ENCODE measurements at places on chromosomes 7 and 10. TPM values are rescaled to one million over a fixed set of nuclear protein-coding genes. Genes with fewer than 3 reads are reported as not detected.

DNA sequence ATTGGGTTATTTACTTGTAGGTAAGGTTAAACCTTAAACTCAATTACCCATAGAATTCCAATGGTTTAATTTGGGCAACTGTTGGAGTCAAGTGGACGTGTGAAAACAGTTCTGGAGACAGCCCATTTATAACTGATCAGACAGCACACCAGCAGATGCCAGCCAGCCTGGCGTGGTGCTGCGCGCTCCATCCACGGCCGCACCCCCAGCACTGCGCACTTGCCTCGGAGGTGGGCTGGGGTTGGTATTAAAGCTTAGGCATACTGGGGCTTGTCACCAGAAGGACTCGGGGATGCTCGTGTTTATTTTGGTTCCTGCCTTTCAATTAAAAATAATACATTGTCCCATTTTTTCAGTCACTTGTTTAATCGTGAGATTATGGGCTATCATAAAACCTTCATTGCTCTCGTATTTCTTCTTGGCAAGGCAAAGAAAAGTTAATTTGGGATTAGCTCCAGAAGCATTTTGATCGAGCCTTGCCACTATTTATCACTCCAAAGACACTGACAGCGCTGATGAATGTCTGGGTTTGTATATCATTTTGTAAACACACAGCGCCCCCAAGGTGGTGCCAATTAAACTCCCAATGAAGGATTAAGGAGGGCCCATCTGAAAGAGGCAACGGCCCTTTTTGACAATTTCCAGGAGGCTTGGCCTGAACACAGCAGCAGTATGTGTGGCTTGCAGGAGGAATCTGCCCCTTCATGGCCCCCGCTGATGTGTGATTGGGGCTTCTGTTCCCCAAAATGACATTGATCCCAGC is 204.5 kb upstream of the CXCL12 start:
- H3K27ac ChIP-seq = no peak overlapping the region
- H3K27me3 ChIP-seq = no peaks in the 10 kb centered on the region
- H3K36me3 ChIP-seq = no peaks in the 10 kb centered on the region
- DNase-seq = no peak

DNA sequence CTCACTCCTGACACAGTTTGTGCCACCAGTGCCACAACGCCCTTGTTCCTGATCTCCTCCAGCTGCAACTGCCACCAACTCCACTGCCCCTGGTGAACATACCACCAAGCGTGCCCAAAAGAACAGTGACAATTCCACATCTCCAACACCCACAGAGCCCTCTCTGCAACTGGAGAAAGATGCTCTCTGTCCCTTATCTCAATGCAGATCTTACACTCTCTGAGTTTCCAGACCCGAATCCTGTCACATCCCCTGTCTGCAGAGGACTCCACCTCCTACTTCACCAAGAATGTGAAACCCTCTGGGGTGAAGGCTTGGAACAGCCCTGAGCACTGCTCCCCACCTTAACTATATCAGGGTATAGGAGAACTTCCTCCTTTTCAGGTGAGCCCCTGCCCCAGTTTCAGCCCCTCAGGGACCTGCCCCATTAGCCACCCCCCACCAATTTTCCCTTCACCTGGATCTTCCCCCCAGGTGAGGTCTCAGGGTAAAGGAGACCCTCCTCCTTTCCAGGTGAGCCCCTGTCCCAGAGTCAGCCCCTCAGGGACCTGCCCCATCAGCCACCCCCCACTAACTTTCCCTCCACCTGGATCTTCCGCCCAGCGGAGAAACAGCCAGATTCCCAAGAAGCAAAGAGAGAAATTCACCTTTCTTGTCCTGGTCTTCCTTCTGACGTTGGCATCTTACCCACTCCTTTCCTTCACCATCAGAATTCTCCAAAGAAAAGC is 55.0 kb downstream of the CPXM2 start:
- no peaks in the 10 kb centered on the region for H3K36me3 ChIP-seq
- H3K27me3 ChIP-seq = no peaks in the 10 kb centered on the region
- H3K4me3 ChIP-seq = no peak overlapping the region
- H3K27ac ChIP-seq = no peak overlapping the region

Gene MALRD1
- polyA plus RNA-seq = not detected

Gene ACBD7
- polyA plus RNA-seq = not detected
